ENCODE measurements at places on chromosomes 5 and 9.

DNA sequence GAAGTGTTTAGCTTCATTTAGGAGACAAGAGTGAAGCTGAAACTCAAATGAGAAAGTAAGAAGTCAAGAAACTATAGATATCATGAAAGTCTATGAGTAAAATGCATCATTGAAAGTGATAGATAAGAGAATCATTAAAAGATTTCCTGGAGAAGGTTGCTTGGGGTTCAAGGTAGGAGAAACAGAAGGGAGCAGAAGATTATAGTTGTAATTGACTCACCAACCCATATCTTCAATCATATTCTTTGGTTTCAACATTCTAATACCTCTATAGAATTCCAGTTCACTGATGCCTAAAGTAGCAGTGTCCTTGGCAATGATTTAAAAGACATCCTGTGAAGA is 365.7 kb upstream of the RIOK2 start:
- DNase-seq = no peak

DNA sequence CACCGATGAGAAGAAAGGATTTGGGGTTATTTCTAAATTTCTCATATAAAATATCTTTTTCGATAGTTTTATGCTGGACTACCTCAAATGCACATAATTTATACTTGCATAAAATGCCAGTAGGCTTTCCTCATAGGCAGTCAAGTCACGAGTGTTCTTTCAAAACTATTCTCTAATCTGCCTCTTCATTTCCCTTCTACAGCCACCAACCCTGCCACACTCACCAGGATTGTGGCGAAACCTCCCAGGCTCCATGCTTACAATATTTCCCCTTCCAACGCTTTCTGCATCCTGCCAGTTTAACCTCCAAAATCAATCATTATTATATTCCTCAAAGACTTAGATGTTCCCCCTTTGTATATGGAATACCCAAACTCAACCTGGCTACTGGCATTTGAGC is 65.4 kb downstream of the FRMD3 start:
- DNase-seq = no peak

- DNase-seq = no peak
Measured at GRCh38 chr9:82597241-82598203, 465.4 kb downstream of the RASEF start.

DNA sequence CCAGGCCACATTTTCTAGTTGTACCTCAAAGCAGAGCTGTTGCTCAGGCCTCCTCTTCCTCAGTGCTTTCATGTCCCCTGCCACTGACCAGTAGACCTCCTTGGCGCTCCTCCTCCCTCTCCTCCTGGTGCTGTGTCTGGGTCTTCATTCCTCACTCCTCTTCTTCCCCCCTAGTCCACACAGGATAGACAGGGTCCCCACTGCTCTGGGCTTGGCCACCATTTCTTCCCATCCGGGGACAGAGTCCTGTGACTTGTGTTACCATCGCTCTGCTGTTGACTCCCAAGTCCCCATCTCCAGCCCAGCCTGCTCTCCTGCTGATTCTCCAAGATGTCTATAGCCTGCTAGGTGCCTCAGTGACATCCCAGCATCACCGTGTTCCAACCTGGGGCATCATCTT is 88.2 kb upstream of the HRH2 start:
- no peak for DNase-seq

GRCh38 chr5:40436535-40437237 is 243.0 kb upstream of the PTGER4 start:
- peak; percentile 75 for DNase-seq

- no peak for DNase-seq
Measured at GRCh38 chr5:141866096-141866495, 12.1 kb downstream of the PCDH1 start.

DNA sequence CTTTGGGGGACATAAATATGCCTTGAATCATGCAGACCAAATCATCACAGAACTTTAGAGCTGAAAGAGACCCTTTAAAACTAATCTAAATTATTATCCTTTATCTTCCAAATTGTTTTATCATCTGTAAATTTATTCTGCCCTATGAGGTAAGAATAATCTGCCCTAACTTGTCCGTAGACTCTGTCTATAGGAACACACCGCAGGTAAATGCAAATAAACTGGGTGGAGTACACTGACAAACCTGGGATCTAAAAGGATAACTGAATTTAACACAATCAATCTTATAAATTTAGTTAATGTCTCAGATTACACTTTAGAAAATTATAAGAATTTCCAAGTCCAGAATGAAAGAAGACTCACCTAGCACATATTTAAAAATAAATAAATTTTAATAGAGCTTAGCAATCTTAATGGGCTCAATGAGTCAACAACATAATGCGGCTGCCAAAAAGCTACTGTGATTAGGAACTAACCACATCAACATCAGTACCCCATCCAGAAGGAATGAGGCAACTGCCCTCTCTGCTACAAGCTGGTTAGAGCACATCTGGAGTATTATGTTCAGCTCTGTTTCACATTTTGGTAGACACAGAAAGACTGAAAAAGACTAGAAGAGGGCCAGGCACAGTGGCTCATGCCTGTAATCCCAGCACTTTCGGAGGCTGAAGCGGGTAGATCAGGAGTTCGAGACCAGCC is 5.6 kb downstream of the MEGF9 start:
- no peak for DNase-seq

DNA sequence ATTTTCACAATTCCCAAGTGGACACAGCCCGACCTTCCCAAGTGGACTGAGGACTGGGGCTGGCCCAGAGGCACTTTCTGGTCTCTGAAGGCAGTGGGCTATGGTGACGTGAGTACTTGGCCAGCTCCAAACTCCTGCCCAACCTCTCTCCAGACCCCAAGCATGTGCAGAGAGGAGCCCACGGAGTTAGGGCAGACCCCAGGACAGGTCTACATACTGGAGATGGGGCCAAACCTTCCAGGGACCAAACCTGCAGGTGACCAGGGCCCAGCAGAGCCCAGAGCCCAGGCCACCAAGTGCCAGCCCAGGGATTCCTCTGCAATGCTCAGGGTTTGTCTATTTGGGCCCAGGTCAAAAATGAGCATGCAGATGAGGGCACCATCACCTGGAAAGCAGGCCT is 15.3 kb downstream of the BRD3 start:
- no peak for DNase-seq

DNA sequence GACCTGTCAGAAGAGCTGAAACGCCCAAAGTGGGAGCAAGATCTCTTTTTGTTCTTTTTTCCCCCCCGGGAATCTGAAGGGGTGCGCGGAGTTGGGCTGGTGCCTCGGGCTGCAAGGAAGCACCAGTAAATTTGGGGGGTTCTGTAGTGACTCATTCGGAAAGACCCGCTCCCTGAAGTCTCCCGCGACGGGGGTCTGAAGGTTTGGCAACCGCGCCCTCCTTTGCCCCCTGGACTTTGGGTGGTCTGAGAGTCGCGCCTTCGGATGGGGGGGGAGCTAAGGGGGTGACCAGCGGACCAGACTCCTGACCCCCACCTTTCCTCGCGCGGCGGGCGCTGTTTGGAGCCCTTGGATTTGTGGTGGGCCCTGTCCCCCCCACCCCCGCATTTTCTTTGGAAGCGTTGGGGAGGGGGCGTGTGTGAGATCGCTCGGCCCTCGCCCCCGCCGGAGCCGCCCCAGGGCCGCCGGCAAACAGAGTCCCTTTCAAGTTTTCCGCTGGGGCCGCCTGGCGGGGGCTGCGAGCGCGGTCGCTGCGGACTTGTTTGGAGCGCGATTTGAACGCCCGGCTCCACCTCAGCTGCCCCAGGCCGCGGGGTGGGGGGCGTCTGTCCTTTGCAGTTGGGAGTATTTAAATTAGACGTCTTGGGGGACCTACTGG is 2.0 kb downstream of the CXXC5 start:
- no peak for DNase-seq

GRCh38 chr5:66633754-66634153 is 37.6 kb downstream of the MAST4 start:
- DNase-seq = no peak

DNA sequence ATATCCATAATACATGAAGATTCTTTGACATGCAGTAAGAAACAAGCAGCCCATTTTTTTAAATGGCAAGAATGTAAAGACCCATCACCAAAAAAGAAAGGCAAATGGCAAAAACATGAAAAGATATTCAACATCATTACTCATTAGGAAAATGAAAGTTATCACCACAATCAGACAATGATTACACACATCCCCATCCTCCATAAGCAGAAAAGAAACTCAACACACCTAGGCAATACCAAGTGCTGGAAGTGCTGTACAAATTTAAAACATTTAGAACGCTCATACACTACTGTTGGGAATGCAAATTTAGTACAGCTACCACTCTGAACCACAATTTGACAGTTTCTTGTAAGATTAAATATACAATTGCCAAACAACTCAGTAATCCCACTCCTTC is 466.7 kb downstream of the ACTL7B start:
- no peak for DNase-seq

GRCh38 chr5:178667101-178667500 is 40.3 kb upstream of the CLK4 start:
- no peak for DNase-seq

GRCh38 chr5:110478895-110479294 is 247.6 kb downstream of the TMEM232 start:
- no peak for DNase-seq

DNA sequence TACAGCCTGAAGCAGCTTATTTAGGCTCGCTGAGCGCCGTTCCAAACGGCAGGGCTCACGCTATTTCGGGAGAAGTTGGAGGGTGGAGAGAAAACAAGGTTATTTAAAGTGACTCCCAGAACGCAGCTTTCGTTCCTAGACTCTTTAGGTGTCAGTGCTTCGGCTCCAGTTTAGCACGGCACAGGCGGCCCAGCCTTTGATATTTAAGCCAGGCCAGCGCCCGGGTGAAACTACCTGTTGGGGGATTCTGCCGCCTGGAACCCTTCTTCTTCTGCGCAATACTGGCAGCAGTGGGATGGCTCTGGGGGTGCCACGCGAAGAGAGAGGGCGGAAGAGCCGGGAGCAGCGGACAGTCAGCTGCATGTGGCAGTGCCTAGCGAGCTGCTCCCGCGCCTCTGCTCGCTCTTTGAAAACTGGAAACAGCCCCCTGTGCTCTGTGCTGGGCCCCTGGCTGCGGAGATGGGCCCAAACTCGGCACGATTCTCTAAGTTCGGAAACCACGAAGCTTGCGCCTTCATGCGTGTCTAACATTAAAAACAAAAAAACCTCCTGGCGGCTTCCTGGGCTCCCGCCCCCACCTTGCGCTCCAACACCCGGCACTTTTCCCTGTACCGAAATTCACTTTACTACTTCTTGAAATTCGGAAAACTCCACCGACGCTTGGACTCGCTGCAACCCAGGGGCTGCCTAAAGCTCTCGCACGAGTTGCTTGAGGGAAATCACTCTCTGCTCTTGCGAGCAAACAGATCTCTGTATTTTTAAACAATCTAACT is 34.6 kb upstream of the NFIB start:
- DNase-seq = no peak

- DNase-seq = no peak
Measured at GRCh38 chr9:128288273-128289004, 12.4 kb downstream of the SWI5 start.

DNA sequence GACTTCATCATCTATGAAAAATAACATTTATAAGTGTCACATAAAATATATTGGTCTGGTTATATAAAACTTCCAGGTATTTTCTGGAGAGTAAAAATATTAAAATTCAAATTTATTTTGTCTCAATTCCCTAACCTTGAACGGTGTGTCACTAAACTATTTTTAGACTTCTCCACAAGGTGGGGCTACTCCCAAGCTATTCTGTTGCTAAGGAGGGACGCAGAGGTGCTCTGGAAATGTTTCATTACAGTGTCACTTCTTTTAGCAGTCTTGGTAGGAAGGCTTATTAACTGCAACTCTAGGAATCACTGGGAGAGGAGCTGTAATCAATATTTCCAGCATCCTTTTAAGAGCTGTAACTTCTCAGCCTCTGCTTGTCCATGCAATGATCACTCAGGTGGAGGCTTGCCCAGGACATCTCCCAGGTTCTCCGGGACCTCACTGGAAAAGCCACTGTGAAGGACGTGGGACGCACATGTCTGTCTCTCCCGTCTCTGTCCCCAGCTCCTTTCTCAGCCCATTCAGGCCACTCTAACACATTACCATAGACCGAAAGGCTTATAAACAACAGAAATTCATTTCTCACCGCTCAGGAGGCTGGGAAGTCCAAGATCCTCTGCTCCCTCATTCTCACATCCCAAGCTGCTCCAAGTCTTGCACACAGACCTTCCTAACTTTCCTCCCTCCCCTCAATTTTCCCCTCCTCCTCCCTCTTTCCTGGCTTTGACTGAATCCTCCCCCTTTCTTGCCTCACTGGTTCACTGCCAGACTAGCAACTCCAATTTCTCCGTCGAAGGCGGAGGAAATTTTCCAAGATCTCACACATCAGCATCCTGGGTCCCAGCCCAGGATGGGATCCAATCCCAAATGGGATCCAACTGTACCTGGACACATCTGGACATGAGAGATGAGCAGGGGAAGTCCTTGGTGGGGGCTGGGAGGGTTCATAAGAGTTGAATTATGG is 32.7 kb upstream of the DNAH5 start:
- no peak for DNase-seq

DNA sequence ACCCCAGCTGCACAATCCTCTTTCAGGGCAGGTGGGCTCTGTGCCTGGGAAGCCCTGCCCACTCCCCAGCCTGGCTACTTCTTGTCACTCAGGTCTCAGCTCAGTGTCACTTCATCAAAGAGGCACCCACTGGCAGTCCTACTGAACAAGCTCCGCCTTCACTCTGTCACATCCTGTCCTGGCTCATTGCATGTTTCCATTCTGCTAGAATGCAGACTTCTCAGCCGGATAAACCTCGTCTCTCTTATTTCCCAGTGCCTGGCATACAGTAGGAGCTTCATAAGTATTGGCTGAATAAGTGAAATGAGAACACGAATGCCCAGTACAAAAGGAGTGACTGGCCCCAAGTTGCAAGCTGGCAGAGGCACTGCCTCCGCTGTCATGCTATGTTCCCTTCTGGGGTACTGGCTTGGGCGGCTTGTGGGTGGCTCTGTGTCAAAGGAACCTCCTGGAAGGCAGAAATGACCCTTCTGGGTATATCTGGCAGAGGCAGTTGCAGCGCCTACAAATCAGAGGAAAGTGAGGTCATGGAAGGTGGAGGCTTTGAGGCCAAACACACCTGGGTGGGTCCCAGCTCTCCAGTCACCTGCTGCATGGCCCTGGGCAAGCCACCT is 98.3 kb upstream of the PHYKPL start:
- DNase-seq = no peak

GRCh38 chr5:56018832-56019231 is 24.1 kb upstream of the IL6ST start:
- no peak for DNase-seq

DNA sequence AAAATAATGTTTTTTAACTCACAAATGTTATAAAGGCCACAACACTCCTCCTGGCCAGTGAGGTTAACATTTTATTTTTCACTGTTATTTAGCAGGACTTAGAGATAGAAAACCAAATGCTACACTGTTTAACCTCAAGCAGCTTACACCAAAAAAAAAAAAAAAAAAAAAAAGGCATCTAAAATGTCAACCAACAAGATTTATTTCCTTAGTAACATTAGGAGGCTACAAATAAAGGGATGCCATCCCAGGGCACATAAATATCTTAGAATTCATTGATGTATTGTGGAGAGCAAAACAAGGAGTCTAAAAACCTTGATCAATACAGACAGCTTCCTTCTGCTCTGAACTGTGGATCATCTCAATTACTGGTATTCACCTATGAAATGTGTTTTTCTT is 53.7 kb downstream of the ELAVL2 start:
- DNase-seq = no peak

- DNase-seq = no peak
Measured at GRCh38 chr5:144209361-144209760, 38.7 kb downstream of the KCTD16 start.

GRCh38 chr9:488448-488847 is 273.8 kb downstream of the DOCK8 start:
- DNase-seq = no peak

- no peak for DNase-seq
Measured at GRCh38 chr9:79630521-79631403, 59.0 kb downstream of the TLE4 start.
